ENCODE measurements at places on chromosomes 7 and 10.

DNA sequence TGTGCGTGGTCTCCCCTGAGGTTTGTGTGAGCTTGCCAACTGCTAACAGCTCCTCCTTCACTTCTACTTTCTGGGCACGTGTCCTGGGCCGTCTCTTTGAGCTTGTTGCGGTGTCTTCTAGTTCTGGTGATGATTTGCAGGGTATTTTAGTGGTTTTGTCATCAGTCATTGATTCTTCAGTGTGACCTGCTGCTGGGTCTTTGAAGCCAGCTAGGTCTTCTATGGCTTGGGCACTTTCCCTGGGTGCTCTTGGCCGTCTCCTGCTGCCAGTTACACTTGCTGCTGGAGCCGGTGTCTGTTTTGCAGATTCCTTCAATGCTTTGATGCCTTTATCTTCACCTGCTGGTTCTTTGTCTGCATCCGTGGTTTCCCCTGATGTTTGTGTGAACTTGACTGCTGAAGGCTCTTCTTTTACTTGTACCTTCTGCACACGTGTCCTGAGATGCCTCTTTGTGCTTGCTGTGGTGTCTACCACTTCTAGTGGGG is 23.0 kb downstream of the MKI67 start:
- DNase-seq = no peak

- no peak for DNase-seq
These were observed 14.0 kb downstream of the HUS1 start for GRCh38 chr7:47965456-47965855.

DNA sequence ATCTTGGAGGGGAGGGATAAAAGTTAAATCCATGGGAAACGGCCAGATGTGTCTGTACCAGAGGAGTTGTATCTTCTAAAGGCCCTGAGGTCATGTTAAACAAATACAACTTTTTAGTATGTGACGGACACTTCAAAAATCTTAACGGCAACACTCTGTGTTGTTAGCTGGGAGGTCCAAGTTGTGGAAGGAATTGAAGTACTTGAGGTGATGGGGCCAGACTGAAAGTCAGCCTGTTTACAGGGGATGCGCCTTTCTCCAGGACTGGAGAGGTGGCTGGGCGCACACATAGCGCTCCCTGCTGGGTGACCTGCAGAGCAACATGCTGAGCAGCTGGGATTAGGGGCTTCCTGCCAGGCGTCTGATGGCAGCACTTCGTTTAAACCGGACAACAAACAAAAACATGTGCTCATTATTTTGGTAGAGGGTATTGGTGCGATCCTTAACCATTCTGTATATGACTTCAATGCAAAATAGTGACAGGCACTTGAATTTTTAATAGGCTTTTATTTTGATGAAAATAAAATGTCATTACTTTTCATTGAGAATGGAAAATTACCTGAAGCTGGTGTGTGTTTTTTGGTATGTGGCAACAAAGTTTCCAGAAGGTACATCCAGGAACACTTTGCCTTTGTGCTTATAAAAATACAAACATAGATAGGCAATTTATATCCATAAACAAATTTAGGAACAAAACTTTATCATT is 198.2 kb downstream of the MLLT10 start:
- DNase-seq = peak; percentile 37

DNA sequence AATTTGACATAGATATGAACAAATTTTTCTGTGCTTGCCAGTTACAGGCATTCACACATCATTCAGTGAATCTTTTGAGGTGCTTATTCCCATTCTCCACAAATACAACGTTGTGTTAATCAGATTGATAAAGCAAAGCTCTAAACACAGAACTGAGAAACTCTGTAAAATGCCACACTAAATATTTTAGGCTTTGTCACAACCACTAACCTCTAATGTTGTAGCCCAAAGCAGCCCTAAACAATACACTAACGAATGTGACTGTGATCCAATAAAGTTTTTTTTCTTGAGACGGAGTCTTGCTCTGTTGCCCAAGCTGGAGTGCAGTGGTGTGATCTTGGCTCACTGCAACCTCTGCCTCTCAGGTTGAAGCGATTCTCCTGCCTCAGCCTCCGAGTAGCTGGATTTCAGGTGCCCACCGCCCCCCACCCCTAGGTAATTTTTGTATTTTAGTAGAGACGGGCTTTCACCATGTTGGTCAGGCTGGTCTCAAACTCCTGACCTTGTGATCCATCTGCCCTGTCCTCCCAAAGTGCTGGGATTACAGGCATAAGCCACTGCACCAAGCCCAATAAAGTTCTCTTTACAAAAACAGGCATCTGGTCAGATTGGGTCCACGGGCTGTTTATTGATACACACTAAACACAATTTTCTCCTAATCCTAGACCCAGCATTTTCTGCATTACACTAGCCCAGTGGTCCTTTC is 6.9 kb downstream of the CYCS start:
- no peak for DNase-seq

DNA sequence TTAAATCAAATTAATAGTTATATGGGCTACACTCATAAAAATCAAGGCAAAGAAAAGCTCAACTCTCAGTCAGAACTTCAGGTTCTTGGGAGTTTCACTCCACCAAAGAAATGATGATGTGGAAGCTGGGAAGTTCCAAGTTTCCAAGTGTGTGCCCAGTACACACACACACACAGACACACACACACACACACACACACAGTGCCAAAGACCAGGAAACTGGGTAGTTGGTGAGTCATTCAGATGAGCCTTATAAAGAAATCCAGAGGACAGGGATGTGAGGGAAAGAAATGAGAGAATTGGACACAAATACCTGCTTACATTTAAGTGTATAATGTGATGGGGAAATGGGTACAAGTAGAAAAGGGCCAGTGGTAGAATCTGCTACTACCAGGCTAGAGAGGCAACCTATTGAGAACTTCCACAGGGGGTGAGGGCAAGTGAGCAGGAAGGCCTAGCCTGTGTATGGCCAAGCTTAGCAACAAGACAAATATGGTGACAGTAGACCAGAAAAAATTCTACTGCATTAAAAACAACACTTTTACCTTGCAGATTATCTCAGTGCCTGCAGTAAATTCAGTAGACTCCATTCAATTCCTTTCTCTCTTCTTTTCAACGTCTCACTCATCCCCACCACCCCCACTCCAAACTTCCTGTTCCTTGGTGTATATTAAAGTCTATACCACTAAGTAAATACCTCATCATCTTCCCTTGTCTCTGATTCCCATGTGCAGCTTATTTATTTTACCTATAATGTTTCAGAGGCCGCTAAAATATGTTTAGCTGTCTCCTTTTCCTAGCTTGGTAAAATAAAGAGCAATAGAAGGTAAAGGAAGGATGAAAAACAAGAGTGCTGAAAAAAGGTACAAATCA is 95.0 kb downstream of the CABCOCO1 start:
- peak; percentile 87 for DNase-seq

GRCh38 chr10:60863796-60864195 is 80.2 kb downstream of the RHOBTB1 start:
- no peak for DNase-seq

DNA sequence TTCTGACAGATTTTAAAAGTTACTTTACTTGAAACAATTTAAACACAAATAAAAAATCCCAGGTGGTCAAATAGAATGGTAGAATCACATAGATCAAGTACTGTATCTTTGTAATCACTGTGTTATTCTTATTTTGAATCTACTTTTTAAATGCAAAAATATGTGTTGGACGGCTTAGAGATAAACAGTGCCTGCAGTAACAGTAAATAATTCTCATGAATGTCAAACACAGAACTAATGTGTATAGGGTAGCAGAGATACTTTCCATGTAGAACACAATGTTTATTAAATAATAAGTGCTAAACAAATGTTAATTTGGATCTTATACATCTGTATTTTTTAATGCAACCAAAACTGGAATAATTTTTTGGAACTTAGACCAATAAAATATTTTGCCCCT is 1199.4 kb downstream of the SORCS1 start:
- DNase-seq = no peak

DNA sequence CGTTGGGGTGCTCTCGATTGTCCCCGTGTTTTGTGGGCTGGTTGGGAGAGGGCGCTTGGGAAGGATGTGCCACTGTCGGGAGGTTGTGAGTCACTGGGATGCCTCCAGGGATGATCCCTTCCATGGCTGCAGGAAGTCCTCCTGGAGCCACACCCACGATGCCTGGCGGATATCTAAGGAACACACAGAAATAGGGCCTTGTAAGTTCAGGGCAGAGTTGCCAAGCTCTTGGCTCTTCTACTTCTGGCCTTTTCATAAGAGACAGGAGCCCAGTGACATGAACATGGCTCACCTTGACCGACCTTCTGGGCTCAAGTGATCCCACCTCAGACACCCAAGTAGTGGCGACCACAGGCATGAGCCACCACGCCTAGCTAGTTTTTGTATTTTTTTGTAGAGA is 47.6 kb downstream of the ZRANB1 start:
- no peak for DNase-seq

GRCh38 chr7:16993543-16993942 is 111.8 kb upstream of the AGR3 start:
- DNase-seq = no peak

DNA sequence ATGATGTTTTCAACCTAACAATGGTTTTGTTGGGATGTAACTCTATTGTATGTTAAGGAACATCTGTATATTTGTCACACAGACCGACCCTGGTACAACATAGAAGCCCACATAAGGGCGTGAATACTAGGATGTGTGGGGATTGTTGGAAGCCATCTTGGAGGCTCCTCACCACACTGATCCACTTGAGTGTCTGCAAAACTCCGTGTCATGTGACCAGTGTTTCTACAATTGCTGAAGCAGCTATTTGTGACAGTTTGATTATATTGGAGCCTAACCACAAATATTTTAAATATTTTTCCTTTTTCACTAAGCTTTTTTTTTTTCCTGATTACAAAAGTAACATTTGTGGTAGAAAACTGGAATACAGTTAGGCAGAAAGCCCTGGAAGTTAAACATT is 27.9 kb downstream of the RALA start:
- DNase-seq = peak; percentile 45

GRCh38 chr10:61904733-61905725 is 3.5 kb downstream of the ARID5B start:
- DNase-seq = peak; percentile 80

DNA sequence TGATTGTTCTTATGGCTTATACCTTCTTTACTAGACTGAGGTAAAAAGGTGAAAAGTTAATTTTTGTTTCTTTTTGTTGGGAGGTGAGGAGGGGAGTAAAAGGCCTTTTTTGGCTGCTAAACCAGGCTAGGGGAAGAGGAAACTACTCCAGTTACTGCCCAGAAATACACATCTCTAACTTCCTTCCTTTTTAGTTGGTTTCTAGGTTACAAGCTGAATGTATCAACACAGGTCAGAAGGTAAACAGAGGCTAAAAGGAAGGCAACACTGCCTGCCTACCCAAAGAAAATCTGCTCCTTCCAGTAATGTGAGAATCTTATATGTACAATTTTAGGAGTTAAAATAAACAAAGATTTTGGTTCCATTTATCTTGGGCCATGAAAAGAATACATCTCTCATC is 140.4 kb downstream of the NRBF2 start:
- no peak for DNase-seq

GRCh38 chr7:129225206-129225930 is 538 bp downstream of the AHCYL2 start:
- peak; percentile 33 for DNase-seq

DNA sequence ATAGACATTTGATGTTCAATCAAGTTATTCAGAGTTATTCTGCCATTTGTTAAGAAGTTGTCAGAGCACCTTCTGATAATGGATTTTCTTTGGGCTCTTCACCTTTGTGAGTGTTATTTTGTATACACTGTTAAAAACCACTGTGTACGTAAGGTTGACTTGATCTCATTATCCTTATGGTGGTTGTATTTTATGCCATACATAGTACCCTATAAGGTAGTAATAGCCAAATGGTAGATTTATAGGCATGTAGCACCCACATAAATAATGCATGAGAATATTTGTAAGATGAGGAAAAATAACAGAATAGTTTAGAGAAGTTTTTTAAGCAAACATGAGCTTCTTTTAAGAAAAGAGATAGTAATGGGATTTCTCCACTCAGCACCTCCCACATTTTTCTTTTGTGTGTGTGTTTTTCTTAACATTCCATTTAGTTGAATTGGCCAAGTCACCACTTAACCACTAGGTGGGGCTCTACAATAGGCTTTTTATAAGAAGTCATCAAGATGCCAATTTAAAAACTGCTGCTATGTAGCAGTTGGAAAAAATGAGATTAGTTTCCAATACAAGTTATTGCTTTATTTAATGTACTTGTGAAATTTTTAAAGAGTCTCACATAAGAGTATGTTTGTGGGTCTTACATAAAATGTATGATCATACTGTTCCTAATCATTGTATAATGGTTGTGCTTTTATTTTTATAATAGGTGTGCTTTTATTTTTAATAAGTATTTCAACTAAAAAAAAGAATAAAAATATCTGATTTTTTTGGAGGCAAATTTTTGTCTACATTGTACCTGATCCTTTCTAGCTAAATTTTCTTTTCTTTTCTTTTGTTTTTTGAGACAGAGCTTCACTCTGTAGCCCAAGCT is 41.1 kb upstream of the STMP1 start:
- peak; percentile 77 for DNase-seq

GRCh38 chr7:117737926-117738325 is 135.3 kb downstream of the CTTNBP2 start:
- no peak for DNase-seq

- no peak for DNase-seq
These were observed 108.6 kb upstream of the COL1A2 start for GRCh38 chr7:94286111-94286510.

GRCh38 chr10:90087197-90088023 is 386.0 kb downstream of the KIF20B start:
- no peak for DNase-seq

DNA sequence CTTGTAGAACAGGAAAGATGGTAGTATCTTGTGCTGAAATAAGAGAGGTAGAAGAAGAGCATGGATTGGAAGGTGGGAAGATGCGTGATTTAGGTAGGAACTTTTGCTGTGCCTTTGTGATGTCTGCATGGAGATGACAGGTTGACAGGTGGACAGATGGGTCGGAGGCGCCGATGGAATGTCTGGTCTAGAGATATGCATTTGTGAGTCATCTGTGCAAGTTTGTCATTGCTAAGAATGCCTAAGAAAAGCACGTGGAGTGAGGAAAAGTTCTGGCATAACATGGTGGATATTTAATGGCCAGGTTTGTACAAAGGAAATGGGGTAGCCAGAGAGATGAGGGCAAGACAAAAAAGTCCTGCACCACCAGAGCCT is 76.0 kb upstream of the ARMC3 start:
- DNase-seq = no peak

DNA sequence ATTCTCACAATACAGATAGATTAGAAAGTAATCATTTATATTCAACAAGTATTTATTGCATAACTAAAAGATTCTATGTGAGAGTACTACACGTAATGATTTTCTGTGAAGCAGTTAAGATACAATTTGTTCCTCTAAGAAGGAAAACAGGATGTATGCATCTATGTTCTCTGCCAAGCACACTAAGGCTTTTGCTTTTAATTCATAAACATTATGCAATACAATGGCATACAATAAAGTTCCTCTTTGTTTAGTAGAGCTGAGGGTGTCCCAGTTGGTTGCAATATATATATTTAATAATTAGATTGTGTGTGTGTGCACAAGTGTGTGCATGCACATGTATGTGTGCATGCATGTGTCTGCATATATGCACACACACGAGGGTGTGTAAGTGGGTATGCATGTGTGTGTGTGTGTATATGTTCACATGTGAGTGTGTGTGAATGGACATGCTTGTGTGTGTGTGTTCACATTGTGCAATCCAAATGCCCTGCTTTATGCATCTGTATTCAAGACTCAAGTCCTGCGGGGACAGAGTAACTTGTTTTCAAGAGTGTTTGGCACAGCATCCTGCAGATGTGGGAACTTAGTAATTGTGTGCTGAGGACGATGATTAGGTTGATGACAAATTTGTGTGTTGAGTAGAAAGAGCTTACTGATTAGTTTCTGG is 481.5 kb upstream of the KLF6 start:
- no peak for DNase-seq

- no peak for DNase-seq
These were observed 65.3 kb downstream of the SGCE start for GRCh38 chr7:94590526-94591162.

GRCh38 chr10:51255381-51255780 is 181.1 kb downstream of the PRKG1 start:
- no peak for DNase-seq
